ENCODE measurements at places on chromosomes 16 and 17.

- peak; percentile 77 for DNase-seq
Observed at GRCh38 chr16:84367750-84368307, 509 bp upstream of the ATP2C2 start.

GRCh38 chr17:64146418-64147109 is 16.6 kb upstream of the ERN1 start:
- peak; percentile 70 for DNase-seq

- DNase-seq, result no peak
Observed at GRCh38 chr17:61009663-61010062, 332.0 kb downstream of the BCAS3 start.

DNA sequence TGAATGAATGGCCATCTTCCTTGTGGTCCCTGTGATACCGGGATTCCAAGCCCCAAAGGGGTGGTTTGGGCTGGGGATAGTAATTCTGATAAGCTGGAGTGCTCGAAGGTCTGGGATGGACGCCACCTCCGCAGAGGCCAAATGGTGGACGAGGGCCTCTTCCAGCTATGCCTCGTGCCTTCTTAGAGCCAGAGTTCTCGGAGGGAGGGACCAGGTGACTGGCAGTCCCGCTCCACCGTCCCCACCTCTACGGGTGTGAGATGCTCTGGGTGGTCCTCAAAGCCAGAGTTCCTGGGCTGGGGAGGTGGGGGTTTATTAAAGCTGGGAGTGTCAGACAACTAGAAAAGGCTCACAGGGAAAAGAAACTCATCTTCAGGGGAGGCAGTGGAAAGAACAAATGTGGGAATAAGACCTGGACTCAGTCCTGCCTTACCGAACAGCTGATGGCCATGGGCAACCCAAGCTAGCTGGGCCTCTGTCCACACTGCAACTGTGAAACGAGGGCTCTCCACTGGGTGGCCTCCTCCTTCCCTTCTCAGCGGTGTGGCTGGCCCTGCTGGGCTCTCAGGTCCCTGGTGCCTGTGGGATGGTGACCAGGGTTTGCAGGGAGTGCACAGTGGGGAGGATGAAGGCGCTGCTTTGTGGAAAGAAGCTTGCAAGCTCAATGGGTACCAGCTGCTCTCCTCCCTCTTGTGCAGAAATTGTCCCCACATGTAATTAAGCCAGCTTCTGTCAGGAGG is 75.2 kb downstream of the N4BP1 start:
- no peak for DNase-seq

GRCh38 chr16:47358816-47359215 is 102.0 kb downstream of the ITFG1 start:
- DNase-seq, result no peak

DNA sequence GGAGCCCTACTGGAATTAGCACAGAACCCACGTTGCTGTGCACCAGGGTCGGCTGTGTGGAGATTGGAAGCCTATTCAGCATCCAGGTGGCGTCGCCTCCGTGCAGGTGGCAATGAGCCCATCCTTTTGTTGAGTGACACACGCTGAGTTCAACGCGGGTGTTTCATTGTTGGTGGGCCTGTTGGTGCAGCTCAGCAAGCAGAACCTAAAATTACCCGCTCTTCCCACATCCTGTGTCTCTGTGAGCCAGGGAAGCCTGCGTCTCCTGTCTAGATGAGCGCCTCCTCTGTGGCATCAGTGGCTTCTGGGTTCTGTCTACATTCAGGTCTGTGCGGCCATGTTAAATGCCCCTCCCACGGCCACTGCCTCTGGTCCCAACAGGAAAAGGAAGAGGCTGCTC is 14.5 kb downstream of the CD2BP2 start:
- no peak for DNase-seq

GRCh38 chr17:68255731-68256538 is 8.1 kb downstream of the AMZ2 start:
- DNase-seq, result no peak

DNA sequence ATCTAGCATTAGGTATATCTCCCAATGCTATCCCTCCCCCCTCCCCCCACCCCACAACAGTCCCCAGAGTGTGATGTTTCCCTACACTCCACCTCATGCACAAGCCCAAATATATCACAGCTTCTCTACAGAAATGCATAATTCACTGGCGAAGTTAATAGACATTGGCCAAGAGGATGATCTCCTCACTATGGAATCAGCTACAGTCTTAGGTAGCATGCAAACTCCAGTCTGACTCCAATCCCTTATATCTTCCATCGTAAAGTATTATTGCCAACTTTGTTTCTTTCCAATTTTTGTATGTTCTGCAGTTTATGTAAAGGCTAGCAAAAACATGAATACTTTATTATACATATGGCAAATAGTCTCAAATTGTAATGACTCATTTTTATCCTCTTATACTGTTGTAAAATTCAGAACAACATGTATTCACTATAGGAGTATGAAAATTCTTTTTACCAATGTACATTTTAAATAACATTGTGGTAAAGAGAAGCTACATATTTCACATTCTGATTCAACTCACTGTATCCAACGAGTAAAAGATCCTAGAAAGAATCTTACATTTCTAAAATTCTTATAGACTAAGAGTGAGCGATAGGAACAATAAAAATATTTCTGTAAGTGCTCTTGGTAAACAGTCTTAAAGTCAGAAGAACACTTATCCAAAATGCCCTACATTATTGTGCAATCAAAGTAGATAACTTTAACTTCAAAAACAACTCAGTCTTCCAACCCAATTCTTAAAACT is 871 bp downstream of the ABCA8 start:
- no peak for DNase-seq

DNA sequence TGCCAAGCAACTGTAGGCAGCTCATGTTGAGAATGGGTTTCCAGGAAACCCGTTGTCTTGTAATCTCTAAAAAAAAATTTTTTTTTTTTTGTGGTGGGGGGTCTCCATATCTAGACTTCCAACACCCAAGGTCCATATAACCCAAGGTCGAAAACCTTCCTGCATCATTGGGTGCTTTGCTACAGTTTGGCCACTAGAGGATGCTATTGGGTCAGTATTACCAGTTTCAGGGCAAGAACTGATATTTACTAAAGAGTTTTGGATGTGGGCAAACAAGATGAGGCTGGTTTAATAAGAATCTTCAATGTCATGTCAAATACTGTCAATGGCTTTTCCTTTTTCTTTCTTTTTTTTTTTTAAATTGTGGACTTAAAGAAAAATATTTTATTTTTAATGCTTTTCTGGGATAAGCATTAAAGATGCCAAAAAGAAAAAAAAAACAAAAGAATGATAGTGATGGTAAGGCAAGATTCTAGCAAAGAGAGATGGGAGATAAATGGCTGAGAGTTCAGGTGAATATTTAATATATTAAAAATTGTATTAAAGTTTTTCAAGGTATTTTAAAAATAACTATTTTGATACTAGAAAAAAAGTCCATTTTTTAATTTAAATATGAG is 62.2 kb downstream of the DHRS7C start:
- DNase-seq, result no peak

- no peak for DNase-seq
Observed at GRCh38 chr17:58153046-58153445, 4.9 kb downstream of the OR4D1 start.

DNA sequence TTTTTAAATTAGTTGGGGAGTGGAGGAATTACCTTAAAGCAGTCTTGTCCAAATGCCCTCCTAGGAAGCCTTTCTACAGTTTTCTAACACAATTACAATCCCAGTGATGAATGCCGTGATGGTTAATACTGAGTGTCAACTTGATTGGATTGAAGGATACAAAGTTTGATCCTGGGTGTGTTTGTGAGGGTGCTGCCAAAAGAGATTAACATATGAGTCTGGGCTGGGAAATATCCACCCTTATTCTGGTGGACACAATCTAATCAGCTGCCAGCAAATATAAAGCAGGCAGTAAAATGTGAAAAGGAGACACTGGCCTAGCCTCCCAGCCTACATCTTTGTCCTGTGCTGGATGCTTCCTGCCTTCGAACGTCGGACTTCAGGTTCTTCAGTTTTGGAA is 12.2 kb downstream of the ORC6 start:
- DNase-seq, result no peak
